Hepatocyte (in vitro differentiated cells): ENCODE measurements at places on chromosomes 3 and 15. TPM values are rescaled to one million over a fixed set of nuclear protein-coding genes. Genes with fewer than 3 reads are reported as not detected.

Gene ATP2C1
- total RNA-seq, result 88.2 and 99.4 TPM in 2 replicates

DNA sequence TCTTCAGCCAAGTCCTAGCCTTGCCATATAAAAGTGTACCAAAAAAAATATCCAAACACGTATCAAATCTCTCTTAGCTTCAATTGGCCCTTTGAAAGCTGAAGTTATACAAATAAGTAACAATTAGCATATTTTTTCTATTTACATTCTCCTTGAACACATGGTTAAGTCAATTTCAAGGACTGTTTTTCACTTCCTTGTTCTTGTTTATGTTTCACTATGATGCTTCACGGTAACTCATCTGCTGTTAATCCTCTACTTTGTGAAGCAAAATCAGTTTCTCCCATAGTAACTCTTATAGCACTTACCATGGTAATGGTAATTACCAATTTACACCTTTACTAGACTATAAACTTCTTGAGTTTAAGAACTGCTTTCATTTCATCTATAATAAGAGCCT lies 10.6 kb upstream of the SPRED1 start:
- no peak for DNase-seq

GRCh38 chr15:100648951-100649350 lies 46.6 kb downstream of the ASB7 start:
- no peak for DNase-seq

Gene TEX9
- 7.4 and 9.0 TPM in 2 replicates for total RNA-seq

DNA sequence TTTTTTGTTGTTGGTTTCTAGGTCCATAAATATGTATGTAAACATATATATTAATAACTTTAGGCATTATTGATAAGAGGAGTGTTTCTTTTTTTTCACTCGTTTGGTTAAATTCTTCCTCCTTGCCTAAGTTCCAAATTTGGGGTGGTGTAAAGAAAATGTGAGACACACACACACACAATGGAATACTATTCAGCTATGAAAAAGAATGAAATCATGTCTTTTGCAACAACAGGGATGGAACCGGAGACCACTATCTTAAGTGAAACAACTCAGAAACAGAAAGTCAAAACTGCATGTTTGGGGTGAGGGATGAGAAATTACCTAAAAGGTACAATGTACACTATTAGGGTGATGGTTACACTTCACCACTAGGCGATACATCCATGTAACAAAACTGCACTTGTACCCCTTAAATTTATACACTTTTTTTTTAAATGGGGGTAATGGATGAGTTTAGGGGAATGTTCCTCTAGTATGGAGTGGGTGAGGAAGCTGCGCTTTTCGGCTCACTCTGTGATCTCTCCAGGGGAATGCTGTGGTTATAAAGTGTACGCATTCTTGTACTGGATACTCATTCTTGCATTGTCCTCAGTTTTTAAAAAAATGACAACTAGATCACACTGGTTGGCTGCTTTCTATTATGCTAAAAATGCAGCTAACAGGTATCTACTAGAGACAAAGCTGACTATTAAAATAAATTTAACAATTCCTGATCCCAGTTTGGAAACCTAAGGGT lies 50.8 kb upstream of the PPARG start:
- DNase-seq, result no peak

DNA sequence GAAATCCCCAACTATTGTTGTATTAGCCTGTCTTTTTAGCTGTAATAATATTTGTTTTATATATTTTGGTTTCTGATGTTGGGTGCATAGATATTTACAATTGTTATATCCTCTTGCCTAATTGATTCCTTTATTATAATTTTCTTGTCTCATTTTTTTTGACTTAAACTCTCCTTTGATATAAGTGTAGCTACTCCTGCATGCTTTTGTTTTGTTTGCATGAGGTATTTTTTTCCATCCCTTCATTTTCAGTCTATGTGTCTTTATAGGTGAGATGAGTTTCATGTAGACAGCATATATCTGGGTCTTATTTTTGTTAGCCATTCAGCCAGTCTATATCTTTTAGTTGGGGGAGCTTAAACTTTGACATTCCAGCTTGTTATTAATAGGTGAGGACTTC lies 37.4 kb downstream of the FAIM start:
- no peak for DNase-seq

GRCh38 chr15:69973102-69973714 lies 124.5 kb downstream of the TLE3 start:
- DNase-seq, result peak; percentile 73

DNA sequence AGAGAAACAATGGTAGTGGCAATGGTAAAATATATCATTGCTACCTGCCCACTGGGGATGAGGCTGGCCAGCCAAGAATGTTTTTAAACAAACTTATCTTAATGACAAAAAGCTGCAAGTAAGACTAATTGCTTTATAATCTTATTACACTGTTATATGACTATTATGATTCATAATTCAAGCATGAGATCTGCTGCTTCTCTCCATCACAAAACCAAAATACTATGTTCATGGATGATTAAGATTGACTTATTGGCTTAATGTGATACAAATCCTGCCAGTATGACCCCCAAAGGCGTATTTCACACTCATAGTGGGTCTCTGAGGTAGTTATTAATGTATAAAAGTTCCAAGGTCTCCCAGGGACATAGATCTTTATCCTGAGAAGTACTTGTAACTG lies 52.6 kb downstream of the FBN1 start:
- DNase-seq, result no peak

- no peak for DNase-seq
These were observed 111.1 kb upstream of the ALDH1A3 start for GRCh38 chr15:100768501-100768931.

Gene LRRC31
- total RNA-seq, result 6.1 and 6.5 TPM in 2 replicates

Gene GOLGA6A
- total RNA-seq, result not detected in 2 replicates

Gene LRRC34
- total RNA-seq, result 0.97 and 1.0 TPM in 2 replicates

DNA sequence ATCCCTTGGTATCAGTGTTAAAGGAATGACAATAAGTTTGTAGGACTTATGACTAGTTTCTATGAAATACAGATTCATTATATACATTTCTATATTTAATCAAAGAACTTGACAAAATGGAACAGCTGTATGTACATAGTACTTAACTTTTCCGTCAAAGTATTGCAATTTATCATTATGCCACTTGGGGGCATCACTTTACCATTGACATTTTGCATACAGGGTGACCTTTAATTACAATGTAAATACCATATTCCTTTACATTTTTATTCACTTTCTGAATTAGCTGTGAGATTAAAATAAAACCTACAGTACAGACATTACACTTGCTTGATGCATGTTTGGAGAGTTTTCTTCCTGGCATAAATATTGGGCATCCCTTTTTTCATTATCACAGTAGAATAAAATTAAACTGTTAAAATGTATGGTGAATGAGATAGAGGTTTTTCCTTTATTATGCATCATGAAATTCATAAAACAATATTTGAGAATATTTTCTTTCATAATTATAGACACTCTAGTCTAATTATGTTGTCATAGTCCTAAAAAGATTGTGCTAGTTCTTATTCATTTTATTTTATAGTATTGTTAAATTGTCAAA lies 6.9 kb downstream of the NEK11 start:
- peak; percentile 45 for DNase-seq

DNA sequence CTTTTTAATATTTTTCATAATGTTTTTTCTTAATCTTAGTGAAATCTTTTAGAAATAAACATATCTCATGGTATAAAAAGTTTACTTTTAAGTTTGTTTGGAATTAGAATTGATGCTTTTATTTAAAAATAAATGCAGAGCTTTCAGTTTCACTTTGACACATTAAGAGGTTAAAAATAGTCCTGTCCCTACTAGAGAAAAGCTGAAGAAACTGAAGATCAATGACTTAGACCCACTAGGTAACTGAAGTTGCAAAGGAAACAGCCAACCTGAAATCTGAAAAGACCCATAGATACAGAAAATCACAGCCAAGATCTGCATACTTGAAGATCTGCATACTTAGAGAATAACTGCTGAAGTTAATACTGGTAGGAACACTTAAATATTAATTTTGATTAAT lies 237.6 kb downstream of the RAP2B start:
- DNase-seq, result no peak

DNA sequence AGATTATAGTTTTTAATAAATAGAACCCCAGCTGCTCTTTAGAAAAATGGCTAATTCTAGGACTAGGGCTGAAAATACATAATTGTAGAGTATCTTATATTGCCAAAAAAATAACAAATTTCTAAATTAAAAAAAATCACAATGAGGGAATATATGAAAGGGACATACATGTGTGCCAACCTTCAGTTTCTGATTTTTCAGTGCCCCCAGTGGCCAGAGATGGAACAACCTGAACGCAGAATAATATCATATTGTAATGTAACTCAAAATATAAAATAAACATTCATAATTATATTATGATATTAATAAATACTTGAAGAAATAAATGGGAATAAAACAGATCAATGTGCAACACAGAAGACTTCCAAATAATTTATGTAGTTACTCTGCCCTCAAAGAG lies 460.5 kb downstream of the ZNF385D start:
- no peak for DNase-seq

- no peak for DNase-seq
These were observed 12.0 kb upstream of the NMNAT3 start for GRCh38 chr3:139689708-139690228.

DNA sequence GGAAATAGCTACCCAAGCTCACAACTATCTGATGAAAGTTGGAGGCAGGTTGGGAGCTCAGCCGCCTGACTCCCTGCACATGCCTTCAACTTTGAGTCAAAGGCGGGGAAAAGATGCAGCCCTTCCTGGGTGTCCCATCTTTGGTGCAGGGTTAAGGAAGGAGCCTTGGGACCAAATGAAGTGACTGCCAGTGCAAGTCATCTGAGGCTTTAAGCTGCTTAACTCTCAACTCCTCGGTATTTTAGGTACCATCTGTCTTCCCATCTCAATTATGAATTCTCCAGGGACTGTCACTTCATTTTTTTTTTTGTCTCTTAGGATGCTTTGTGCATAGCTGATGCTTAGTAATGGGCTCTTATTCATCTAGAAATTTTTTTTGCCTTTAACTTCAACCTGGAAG lies 408.8 kb upstream of the C2CD4B start:
- no peak for DNase-seq

GRCh38 chr3:127495821-127496655 lies 94.5 kb downstream of the TPRA1 start:
- no peak for DNase-seq

GRCh38 chr15:66132251-66132816 lies 121.2 kb downstream of the MEGF11 start:
- DNase-seq, result no peak

Gene TLR9
- total RNA-seq, result not detected in 2 replicates

- no peak for DNase-seq
These were observed 50.4 kb upstream of the LIMD1 start for GRCh38 chr3:45544024-45544716.

- DNase-seq, result no peak
These were observed 4.5 kb upstream of the MRPS22 start for GRCh38 chr3:139339219-139339906.

Gene C3orf20
- 0.07 TPM in 1 of 2 replicates, not detected in the other for total RNA-seq

- DNase-seq, result no peak
These were observed 21.7 kb downstream of the SLMAP start for GRCh38 chr3:57777774-57778173.

DNA sequence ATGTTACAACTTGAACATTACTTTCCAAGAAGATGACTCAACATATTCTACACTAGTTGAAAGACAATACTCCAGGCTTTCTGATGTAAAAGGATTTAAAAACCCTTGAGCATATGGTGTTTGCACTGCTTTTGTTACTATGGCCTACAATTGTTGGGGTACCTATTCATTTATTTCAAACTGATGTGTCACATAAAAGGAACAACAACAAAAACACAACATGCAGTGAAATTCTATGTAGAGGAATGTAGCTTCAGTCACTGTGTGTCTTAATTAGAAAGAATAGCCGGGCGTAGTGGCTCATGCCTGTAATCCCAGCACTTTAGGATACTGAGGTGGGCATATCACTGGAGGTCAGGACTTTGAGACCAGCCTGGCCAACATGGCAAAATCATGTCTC lies 1.6 kb downstream of the SPATA16 start:
- DNase-seq, result no peak

- DNase-seq, result no peak
These were observed 6.2 kb upstream of the CEP70 start for GRCh38 chr3:138600100-138600745.

GRCh38 chr3:51994530-51994929 lies 1.2 kb downstream of the RPL29 start:
- DNase-seq, result no peak

- no peak for DNase-seq
These were observed 110.9 kb downstream of the MYRIP start for GRCh38 chr3:39920271-39920670.
